Activated CD8-positive, alpha-beta memory T cell treated with anti-CD3 and anti-CD28 coated beads, Interleukin-2, amount 50 U/mL, for 48 hours (primary cell): ENCODE measurements at places on chromosomes 1 and 21.
A peak's percentile ranks its signal among the peaks of the same experiment; 100 is the strongest.

- peak; percentile 56 for DNase-seq
These were observed 92.1 kb upstream of the C1orf174 start for GRCh38 chr1:3992103-3992556.

DNA sequence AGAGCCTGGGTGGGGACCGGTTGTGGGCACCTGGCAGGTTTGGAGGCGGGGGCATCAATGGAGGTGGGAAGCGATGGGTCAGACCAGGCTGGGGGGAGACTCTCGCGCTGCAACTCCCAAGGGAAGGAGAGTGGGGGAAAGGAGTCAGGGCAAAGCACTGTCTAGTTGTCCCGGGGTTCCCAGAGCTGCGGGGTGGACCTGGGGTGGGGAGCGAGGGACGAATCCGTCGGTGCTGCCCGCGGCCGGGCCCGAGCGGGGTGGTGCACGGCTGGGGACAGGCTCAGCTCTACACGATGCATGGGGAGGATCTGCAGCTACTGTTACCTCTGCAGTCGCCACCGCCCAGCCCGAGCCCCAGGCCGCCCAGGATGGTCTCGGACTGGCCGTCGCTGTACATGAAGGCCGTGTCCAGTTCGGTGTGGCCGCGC, 427 bp downstream of the AKR7A2 start:
- DNase-seq = no peak

GRCh38 chr1:101241485-101242225, 4.8 kb downstream of the S1PR1 start:
- no peak for DNase-seq

- no peak for DNase-seq
These were observed 172.8 kb upstream of the GREM2 start for GRCh38 chr1:240784776-240785175.

- DNase-seq = no peak
These were observed 11.9 kb upstream of the HYI start for GRCh38 chr1:43465505-43466067.

- no peak for DNase-seq
These were observed 6.6 kb upstream of the RUNX3 start for GRCh38 chr1:24936684-24937083.

GRCh38 chr21:27292229-27292628, 325.3 kb upstream of the ADAMTS5 start:
- no peak for DNase-seq

- no peak for DNase-seq
These were observed 104.4 kb upstream of the KCNK1 start for GRCh38 chr1:233509526-233509925.

DNA sequence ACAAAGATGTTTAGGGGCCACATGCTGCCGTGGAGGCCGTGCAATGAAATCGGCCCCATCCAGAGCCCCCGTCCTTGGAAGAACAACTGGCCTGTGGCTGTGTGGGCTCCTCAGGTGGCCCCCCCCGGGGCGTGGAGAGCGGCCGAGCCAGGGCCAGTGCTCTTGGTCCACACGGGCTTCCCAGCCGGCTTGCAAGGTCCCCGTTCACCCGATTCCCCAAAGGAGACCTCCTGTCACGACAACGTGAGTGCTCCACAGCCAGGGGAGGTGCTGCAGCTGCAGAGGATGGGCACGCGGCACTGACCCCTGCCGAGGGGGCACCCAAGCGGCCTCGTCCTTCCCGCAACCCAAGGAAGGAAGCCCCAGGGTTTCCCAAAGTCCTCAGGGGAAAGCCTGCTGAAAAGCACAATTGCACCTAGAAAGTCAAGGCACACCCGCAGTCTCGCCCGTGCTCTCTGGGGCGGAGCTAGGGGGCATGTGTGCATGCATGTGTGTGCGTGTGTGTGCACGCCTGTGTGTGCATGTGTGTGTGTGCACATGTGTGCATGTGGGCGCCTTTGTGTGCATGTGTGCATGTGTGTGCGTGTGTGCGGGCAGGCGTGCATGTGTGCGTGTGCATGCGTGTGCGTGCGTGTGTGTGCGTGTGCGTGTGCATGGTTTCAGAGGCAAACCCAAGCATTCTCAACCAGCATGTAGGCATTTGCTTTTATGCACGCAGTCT, 48.2 kb downstream of the SLX9 start:
- DNase-seq = no peak

GRCh38 chr1:33661811-33662454, 189.5 kb downstream of the ZSCAN20 start:
- DNase-seq = no peak

GRCh38 chr1:56397409-56397808, 182.0 kb downstream of the PLPP3 start:
- DNase-seq = no peak

DNA sequence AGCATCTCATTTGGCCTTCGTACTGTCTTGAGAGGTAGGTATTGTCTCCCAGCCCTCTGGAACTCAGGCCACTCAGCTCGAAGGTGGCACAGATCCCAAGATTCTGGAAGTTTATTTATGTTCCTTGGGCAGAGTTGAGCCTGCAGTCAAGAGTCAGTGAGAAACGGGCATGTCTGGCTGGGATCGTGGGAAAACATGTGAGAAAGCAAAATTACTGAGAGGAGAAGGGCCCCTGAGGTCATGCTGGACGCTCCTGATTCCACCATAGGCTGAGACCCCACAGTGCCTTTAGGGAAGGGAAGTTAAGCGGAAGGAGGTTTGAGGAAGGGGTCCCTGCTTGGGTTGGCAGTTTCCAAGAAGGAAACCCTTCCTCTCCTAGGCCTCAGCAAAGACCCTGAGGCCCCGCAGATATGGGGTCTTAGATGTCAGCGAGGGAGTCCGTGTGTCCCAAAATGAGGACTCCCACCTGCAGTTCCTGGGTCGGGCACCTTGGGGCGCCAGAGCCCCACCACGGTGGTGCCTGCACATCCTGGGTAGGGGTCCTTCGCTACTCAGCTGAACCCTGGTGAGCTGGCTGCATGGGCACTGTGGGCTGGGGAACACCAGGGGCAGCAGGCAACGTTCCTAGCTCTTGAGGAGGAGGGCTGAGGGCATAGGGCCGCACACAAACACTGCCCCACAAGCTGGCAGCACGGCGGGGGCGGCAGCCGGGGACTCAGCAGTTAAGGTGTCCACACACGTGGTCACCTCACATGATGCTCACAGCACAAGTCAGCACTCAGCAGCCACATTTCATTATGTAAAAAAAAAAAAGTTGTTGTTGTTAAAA, 12.3 kb upstream of the SEMA4A start:
- peak; percentile 79 for DNase-seq

DNA sequence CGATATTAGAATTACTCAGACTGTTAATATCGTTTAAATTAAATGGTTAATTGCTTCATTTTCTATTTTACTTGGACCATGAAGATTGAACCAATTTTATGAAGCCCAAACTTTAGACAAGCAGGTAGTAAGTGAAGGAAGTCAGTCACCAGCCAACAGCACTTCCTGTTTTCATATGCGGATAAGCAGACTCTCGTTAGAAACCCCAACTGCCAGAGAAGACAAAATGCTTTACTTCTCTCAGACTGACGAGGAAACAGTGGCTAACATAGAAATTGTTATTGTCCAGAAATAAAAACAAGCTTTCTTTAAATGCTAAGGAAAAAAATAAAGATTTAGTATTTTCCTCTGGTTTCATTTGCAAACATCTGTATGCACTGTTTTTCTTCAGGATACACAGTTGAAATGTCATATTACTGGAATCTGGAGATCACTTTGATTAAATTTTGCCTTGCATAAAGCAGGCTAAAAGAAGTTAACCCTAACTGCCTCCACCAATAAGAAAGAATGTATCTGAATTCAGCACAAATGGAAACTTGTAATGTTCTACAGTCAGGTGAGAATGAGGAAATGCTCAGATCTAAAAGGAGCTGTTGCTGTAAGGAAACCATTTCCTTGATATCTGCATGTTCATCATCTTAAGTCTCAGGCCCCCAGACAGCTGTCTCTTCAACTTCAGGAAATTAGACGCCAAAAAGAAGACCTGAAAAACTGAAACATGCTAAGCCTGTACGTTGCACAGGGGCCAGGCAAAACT, 129.8 kb upstream of the SAMSN1 start:
- no peak for DNase-seq

GRCh38 chr1:45306319-45306718, 20.4 kb upstream of the HPDL start:
- DNase-seq = peak; percentile 72

- no peak for DNase-seq
These were observed 47.5 kb downstream of the ZNF697 start for GRCh38 chr1:119600561-119600960.

DNA sequence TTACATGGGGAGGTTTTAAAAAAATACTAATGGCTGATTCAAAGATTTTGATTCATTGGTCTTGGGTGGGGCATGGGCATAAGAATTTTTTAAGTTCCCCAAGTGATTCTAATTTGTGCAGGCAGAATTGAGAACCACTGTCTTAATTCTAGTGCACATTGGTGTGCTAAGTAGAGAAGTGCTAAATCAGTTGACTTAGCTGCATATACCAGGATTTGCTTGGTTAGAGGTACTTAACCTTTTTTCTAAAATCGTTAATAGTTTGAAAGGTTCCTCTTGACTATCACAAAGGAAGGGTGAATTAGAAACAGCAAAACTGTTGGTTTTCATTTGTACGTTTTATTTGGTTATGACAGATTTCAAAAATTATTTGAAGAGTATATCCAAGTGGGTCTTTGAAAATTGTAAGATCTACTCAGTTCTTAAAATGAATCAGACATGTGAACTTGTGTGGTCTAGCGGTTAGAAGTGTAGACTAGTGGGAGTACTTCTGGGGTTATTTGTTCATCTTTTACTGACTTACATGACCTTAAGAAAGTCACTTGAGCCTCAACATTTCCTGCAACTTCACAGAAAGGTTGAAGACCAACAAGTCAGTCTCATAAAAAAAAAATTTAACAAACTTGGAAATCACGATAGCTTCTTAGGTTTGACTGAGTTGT, 66.7 kb downstream of the RPAP2 start:
- no peak for DNase-seq

DNA sequence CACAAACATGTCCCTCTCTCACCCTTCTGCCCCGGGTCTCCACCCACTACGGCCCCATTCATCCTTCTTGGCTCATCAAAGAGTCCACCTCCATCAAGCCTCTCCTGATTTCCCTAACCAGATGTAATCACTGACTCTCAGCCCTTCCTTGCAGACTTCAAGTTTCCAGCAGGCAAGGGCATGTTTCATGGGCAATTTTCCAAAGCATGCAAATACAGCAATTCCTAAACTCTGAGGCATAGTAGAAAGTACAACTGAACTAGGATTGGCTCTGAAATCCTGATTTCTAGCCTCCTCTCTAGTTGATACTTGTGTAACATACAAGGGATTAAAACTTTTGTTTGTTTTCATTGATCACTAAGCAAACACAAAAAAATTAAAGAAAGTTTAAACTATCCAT, 109.1 kb upstream of the GADD45A start:
- DNase-seq = no peak

- DNase-seq = no peak
These were observed 441.7 kb downstream of the PRDM2 start for GRCh38 chr1:14141656-14142055.

- no peak for DNase-seq
These were observed 62.3 kb downstream of the DHRS3 start for GRCh38 chr1:12555411-12556367.

- no peak for DNase-seq
These were observed 29.0 kb upstream of the BATF3 start for GRCh38 chr1:212728606-212729005.

GRCh38 chr1:172288581-172288980, 131.9 kb upstream of the C1orf105 start:
- DNase-seq = no peak

- DNase-seq = no peak
These were observed 74.2 kb downstream of the ST3GAL3 start for GRCh38 chr1:43781574-43781973.

- no peak for DNase-seq
These were observed 72.4 kb downstream of the PLXNA2 start for GRCh38 chr1:208171616-208172422.

- DNase-seq = peak; percentile 18
These were observed 12.0 kb downstream of the TMEM81 start for GRCh38 chr1:205072286-205072685.

DNA sequence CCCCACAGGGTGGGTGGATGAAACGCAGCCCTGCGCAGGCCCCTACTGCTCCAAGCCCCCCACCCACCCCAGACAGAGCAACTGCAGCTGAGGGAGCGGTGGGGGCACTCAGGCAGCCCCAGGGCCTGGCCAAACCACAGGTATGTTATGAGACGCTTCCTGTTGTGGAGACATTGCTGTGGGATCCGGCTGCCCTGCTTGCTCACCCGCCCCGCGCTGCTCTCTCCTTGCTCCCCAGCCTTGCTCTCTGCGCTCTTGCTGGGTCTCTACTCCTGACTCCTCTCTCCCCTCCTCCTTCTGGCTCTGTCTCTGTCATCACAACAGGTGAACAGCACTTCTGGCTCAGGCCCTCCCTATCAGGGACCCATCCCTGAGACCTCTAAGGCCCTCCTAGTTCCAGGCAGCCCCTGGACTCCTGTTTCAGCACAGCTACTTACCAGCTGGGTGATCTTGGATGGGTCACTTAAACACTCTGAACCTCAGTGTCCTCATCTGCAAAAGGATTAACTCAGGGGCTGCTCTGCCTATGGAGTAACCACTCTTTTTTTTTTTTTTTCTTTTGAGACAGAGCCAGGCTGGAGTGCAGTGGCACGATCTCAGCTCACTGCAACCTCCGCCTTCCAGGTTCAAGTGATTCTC, 15.9 kb downstream of the COL8A2 start:
- DNase-seq = peak; percentile 71

DNA sequence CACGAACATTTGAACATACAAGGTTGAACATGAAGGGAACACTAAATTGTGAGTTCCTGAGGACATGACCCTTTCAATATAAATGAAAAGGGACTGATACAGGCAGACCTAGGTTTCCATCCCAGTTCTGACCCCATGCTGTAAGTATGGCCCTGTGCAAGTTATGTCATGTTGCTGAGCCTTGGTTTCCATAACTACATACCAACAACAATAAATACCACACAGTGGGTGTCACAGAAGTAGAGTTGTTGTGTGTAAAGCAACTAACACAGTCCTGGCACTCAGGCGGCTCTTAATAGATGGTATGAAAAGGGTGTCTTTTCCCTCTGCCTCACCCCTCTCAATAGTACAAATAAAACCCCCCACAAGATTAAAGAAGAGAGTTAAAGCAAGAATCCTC, 140.8 kb downstream of the LMX1A start:
- no peak for DNase-seq

DNA sequence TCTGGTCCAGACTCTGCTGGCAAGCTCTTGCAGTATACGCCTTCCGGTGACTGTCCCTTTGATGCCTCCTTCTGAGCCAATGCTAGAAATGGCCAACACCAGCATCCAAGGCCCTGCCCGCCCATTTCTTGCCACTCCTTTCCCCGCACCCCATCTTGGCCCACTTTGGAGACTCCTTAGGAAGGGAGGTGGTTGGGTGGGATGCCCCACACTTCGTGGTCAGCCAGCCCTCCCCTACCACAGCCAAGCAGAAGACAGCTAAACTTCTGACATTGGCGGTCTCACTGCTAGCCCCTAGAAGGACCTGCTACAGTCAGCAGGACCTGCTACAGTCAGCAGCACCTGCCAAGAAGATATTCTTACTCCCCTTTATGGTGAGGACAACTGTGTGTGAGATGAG, 73.5 kb upstream of the CLDN14 start:
- no peak for DNase-seq

- DNase-seq = no peak
These were observed at the start of gene RGS4 for GRCh38 chr1:163069142-163069541. Gene RGS4 (plus strand): TSS chr1:163069361. CDS start chr1:163069485, 124 bp downstream.
